ENCODE measurements at places on chromosomes 5 and 9.

DNA sequence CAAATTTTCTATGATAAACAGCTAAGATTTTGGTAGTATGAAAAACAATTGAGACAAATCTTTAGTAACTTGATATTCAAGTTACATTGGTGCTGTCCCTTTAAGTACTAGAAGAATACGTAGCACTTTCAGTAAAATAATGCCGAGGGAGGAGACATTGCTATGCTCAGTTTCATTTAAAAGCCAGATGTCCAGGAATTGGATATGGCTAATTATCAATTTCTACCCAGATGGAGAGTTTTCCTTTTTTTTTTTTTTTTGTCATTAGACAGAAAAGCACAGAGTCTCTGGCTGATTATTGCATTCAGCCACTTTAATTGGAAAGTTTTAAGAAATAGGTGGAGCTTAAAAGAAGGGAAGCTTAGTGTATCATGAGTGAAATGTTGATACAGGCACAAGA is 40.4 kb upstream of the APC start:
- DNase-seq = no peak

DNA sequence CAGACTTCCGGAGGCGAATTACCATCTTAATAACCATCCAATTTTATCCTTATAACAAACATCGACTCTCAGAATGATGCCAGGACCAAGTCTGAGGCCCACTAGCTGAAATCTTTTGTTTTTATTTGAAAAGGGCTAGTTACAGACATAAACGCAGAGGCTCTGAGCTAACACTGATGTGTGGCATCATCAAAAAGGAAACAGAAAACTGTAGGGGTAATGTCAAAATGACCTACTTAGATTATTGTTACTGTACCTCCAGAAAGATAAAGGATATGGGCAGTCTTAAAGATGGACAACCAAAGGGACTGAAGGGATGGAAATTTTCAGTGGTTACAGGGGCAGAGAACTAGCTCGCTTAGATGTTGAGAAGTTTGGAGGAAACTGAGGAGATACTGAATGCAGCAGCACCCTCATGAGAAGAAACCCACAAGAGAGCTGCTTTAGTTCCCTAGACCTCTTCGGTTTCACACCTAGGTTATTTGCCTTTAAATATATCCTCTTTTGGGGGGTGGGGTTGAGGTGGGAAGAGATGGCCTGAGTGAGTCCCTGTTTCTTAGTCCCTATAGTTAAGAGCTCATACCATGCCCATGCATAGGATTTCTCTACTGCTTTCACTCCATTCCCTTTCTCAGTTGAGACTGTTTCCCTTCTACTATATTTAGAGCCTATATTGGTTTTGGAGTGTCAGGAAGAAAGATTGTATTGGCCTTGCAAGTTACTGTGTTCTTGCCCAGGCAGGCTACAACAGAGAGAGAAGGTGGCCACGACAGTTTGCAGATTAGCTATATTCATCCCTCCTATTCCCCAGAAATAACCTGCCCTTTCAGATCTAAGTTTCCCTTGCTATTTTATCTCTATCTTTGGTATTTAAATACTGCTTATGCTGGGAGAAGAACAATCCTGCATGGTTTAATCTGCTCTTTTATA is 320.4 kb upstream of the EFNA5 start:
- no peak for DNase-seq

DNA sequence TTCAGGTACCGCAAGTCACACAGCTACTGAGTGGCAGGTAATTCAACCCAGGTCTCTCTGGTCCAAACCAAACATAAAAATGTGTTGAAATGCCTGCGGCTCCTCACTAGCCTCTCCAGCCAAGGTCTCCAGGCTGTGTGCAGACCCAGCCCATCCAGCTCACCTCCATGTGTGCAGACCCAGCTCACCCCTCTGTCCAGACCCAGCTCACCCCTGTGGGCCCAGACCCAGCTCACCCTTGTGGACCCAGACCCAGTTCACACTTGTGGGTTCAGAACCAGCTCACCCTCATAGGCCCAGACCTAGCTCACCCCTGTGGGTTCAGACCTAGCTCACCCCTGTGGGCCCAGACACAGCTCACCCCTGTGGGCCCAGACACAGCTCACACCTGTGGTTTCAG is 188.0 kb upstream of the ADCY2 start:
- no peak for DNase-seq

DNA sequence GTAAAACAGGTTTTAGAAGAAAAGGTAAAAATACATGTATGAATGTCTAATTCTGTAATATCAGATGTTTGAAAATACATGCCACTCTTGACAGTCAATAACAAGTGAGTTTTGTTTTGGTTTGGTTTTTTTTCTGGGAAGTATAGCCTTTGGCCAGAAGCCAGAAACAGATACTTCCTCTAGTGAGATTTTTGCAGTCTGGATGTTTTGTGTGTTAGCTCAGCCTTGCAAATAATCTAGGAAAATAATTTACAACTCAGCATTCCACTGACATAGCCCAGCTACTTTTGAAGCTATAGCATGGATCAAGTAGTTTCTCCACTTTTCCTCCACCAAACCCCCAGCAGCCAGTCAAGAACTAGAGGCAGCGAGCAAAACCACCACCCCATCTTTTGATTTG is 56.7 kb downstream of the SLC1A1 start:
- DNase-seq = no peak

DNA sequence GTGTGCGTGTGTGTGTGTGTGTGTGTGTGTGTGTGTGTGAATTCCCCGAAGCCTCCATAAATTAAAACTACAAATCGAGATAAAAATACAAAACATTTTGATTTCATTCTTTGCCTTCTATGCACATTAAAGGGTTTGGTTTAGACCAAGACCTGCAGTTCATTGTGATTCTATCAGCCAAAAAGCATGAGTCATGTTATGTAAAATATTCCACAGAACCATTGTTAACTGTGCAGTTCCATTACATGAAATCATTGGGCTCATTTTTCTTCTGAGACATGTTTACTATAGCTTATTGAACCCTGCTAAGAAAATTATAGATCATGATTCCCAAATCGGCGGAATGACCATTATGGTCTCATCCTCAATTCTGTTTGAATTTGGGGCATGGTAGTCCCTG is 11.7 kb downstream of the CAVIN4 start:
- no peak for DNase-seq

DNA sequence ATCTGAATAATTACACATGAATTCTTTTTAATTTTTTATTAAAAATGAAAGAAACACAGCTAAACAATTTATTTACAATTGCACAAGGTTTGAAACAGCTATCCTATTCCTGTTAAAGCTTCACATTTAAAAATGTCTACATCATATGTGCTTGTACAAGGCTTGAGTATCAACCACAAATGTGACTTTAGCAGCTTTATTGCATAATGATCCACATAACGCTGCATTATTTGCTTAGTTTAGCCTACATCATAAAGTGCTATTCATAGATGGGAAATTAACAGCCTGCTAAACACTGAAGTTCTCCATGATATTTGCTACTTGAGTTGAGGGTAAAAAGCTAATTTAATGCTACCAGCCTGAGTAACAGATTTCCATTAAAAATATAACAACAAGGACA is 45.0 kb downstream of the TRIM36 start:
- no peak for DNase-seq

GRCh38 chr5:167921796-167922195 is 369.6 kb upstream of the WWC1 start:
- DNase-seq = no peak

GRCh38 chr5:42301349-42301748 is 121.9 kb upstream of the GHR start:
- no peak for DNase-seq

DNA sequence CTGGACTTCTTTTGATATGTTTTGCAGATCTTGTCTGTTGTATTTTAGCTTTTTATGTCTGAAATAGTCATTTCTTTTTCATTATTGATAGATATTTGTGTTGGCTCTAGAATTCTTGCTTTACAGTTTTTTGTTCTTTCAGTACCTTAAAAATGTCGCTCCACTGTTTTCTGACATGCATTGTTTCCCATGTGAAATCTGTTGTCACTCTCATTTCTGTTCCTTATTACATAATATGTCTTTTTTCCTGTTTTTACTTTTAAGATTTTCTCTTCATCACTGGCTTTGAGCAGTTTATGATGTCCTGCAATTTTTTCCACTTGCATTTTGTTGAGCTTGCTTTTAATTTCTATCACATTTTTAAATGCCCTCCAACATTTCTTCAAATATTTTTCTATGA is 270.4 kb upstream of the TARS1 start:
- no peak for DNase-seq

DNA sequence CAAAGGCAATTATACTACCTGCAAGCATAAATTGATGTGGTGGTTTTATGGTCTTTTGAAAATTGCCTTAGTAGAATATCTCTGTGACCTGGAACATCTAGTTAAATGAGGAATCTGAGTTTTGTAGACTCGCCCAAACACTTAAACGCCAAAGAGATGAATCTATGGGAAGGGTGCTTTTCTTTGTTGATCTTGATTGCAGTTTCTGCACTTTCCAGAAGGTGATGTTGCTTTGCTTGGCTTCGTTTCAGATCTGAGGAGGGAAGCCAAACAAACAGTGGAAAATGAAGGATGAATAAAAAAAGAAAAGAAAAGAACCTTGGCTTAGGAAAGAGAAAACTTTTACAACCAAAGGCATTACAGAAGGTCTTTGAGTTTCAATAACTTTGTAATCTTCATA is 1021.2 kb downstream of the NR2F1-AS1 start:
- no peak for DNase-seq

- no peak for DNase-seq
Measured at GRCh38 chr5:169430671-169431070, 129.7 kb upstream of the SLIT3 start.

DNA sequence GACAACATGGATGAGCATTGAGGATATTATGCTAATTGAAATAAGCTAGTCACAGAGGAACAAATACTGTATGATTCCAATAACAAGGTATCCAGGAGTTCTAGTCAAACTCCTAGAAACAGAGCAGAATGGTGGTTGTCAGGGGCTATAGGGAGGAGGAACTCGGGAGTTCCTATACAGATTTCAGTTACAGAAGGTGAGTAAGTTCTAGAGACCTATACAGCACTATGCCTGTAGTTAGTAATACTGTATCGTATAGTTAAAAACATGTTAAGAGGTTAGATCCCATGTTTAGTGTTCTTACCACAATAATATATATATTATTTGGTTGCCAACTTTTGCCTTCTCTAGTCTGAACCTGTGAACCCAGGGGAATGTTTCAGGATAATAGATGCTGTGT is 7.9 kb upstream of the OXCT1 start:
- no peak for DNase-seq

- no peak for DNase-seq
Measured at GRCh38 chr9:124098141-124098905, 86.8 kb downstream of the LHX2 start.

GRCh38 chr5:118832974-118833373 is 155.4 kb downstream of the DTWD2 start:
- no peak for DNase-seq

GRCh38 chr9:113520109-113520642 is 56.6 kb downstream of the RGS3 start:
- DNase-seq = no peak
